ENCODE measurements at places on chromosomes 16 and 17.

GRCh38 chr17:74924250-74924948 lies at the start of gene OTOP2:
TSS of gene OTOP2 (plus strand) at chr17:74924273. CDS start at chr17:74924633, 360 bp downstream.
- DNase-seq = no peak

- no peak for DNase-seq
Observed at GRCh38 chr16:84607694-84608093, 10.2 kb downstream of the COTL1 start.

DNA sequence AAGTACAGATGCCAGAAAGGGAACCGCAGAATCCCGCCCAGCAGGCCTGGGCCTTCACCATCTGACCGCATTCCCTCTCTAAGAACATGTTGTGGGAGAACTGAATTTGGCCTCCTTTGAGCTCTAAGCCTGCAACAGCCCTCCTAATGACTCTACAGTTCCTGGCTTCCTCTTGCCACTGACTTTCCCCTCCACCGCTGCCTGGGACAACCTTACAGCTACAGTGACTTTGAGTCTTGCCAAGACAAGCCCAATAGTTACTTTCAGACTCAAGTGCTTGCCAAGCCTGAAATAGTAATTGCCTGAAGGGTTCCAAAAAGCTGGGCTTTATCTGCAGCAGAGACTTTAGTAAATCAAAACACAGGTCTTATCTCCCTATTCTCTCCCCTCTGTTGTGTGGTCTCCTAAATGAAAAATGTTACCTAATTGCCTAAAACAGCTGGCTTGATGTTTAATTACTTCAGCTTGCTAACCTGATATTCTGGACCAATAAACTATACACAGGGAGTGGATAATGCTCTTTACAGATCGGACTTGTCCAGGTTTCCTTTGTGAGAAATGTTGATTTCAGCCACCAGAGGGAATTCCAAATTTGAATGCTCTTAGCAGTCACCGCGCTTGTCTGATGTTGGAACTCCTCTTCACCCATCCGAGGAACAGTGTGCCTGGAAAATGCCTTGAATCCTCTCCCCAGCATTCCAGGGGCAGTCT lies 85.1 kb upstream of the TBX2 start:
- DNase-seq = no peak

- no peak for DNase-seq
Observed at GRCh38 chr17:49621946-49622529, 46.4 kb downstream of the NXPH3 start.

DNA sequence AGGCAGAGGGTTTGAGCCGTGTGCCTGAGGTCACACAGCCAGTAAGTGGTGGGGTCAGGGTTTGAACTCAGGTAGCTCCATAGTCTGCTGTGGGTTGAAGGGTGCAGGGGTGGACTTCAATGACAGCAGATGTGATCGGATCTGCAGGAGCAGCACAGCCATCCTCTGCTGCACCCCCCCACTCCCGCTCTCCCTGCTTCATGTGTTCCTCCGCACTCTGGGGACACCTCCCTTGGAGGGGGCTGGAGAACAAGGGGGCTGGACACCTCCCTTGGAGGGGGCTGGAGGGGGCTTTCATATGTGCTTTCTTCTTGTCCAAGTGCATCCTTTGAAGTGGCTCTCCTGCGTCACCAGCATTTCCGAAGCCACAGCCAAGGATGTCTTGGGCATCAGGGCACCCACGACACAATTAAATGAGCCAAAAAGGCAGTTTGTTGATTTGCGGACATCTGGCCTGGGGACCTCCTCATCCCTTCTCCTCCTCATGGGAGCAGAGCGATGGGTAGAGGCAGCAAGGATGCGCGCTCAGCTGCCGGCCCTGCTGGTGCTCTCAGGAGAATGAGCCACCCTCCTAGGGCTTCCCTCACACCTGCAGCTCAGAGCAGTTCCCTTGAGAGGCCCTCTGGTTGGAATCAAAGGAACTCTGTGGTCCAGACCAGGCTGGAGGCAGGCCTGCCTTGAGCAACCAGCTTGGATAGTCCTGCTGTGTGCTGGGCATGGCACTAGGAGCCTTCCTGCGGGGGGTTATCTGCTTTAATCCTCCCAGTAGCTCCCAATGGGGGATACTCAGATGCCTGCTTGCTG lies 26.2 kb downstream of the WSCD1 start:
- no peak for DNase-seq

DNA sequence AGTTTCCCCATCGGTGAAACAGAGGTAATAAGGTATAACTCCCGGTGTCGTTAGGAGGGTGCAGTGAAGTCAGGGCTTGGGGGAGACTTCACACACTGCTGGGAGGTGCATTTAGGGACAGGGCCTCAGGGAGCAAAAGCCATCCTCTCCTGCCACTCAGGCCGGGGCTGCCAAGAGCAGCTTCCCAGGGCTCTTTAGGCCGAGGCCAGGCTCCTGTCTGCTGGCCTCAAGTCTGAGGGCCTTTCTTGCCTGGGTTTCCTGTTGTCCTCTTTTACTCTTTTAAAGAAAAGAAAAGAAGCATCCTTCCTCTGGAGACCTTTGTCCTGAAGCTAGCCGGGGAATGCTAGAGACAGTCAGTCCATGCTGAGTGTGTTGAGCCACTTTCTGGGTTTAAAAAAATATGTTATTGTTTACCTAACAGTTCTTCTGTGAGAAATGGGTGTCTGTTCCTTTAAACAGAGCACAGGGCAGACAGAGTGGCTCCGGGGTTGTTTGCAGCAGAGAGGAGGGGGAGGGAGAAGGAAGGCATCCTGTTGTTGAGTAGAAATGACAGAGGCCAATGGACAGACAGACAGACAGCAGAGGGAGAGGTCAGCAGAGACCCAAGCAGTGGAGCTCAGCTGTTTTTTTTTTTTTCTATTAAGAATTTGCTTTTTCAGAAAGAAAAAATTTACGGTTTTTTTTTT lies 79.1 kb downstream of the C17orf67 start:
- no peak for DNase-seq

DNA sequence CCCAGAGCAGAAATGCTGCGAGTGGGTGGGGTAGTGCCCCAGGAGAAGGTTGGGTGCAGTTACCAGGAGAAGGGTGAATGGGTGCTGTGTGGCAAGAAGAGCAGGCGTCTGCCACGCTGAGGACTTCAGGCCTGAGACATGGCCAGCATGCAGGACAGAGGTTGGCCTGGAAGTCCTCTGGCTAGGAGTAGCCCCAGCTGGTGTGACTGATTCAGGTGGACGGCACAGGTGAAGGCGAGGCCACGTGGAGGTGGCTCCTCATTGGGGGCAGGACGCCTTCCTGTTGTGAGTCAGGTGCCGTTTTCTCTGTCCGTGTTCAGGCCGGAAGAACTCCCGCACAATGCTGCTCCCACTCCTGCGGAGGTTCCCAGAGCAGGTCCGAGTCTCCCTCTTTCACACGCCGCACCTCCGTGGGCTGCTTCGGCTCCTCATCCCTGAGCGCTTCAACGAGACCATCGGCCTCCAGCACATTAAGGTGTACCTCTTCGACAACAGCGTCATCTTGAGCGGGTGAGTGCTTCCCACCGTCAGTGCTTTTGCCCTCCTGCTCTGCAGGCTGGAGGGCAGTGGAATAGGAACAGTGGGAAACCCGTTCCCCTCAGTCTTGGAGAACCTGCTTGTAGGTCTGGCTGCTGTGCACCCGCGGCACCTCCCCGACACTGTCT lies 20.7 kb downstream of the PGS1 start:
- no peak for DNase-seq

GRCh38 chr16:21644674-21645073 lies 7.7 kb downstream of the IGSF6 start:
- no peak for DNase-seq

DNA sequence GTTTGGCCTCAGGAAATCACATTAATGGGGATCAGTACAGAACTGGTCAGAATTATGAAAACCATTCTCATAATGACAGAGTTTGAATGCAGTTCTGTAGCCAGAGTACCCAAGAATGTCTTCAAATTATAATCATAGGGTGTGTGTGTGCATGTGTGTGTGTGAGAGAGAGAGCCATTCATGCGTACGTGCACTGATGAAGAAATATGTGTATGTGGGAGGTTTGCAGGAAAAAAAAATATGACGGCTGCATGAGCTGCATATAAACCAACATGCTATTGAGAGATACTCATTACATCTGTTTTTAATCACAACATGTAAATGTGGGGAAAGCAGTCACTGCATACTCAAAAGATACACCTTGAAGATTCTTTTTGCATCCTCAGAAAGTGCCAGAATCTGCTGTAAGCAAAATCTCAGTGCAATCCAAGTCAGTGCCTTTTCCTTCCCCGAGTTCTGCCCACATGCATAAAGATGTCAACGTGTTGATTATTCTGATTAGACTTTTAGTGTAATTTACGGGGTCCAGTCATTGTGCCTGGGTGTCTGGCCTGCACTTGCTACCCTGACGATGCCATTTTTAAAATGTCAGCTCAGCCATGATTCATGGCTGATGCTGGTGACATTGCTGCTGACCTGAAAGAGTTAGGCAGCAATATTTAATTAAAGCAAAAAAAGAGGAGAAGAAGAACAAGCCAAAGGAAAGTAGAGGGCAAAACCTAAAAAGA lies 378.7 kb upstream of the ZFHX3 start:
- no peak for DNase-seq

DNA sequence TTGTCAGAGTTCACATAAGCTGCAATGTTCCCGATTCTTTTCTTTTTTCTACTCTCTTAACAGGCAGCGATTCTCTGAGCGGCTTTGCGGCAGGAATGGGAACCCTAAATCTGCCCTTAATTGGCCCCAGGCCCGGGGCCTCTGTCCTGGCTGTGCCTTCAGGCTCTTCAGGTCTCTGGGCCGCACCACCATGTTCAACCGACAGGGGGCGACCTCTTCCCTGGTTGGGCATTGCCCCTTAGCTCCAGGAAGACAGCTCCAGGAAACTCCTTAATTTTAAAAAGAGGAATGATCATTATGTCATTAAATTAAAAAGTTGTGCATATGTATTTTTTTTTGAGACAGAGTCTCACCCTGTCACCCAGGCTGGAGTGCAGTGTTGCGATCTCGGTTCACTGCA lies 20.3 kb downstream of the CACNG5 start:
- DNase-seq = no peak

- DNase-seq = no peak
Observed at GRCh38 chr16:80441935-80442334, 98.9 kb upstream of the DYNLRB2 start.

- DNase-seq = no peak
Observed at GRCh38 chr16:52494145-52494544, 52.8 kb downstream of the TOX3 start.

GRCh38 chr17:42159796-42160530 lies 5.2 kb upstream of the RAB5C start:
- no peak for DNase-seq

DNA sequence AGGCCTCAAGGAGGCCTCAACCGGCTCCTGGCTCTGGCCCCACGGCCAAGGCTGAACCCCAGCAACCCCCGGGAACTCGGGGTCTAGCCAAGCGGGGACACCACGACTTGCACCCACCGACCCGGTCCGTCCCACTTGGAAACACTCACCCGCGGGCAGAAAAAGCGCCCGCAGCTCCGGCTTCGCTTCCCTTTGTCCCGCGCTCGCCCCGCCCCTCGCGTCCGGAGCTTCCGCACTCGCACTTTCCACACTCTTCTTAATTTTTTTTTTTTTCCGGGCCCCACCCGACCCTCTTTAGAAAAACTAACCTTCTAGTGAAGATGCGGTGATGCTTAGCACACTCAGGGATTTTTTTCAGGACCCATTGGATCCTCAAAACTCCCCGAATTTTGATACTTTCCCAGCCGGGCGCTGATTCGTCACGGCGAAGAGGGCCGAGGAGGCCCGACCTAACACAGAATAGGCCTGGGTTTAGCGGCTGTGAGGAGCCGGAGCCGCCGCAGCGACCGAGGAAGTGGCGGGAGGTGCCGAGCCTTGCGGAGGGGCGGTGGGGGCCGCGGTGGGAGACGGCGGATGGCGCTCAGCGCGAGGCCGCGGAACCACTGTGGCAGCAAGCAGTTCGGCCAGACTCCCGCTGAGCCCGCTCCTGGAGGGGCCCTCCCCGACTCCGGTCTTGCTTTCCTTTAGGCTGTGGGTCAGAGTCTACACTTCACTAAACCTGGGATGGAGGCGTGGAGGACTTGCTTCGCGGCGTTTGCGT lies at the start of gene SMARCE1:
SMARCE1 (minus strand) TSS at position 195 of the 760 bp plus-strand sequence. CDS start 2,016 bp downstream, outside the sequence.
- DNase-seq = peak; percentile 64

DNA sequence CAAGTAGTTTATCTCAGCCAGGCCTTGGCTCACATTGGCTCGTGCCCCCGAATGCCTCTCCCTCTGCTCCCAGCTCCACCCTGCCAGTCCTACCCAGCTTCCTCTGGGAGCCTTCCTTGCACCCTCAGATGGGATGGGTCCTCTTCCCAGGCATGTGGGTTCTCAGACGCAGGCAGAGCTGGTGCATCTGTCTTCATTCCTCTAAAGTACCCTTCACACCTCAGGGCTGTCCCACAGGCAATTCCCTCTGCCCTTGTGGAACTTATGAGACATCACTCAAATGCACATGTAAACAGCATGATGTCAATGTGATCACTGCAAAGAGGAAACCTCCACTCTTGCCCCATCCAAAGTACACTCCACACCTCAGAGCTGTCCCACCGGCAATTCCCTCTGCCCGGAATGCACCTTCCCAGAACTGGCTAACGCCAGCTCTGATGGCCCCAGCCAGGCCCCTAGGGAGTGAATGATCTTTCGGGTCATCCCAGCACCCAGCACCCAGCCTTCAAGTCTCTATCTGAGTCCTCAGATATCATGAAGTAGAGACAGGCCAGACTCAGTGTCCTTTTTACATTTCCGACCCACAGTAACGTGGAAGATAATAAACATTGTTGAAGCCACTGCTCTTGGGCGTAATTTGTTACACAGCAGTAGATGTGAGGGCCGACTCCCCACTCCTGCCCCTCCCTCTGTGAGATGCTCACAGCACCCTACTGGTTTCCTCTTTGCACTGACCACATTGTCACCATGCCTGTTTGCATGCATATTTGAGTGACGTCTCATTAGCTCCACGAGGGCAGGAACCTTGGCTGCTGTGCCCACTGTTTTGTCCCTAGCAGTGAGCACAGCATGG lies 85.4 kb downstream of the N4BP1 start:
- DNase-seq = no peak

GRCh38 chr16:57972306-57972705 lies 1.4 kb upstream of the CNGB1 start:
- DNase-seq = no peak

- DNase-seq = no peak
Observed at GRCh38 chr17:64739316-64740058, 77.4 kb upstream of the SMURF2 start.

GRCh38 chr17:52201767-52202519 lies 43.4 kb upstream of the CA10 start:
- no peak for DNase-seq

All from NCI-H510A (cell line).